Stimulated activated CD8-positive, alpha-beta memory T cell treated with anti-CD3 and anti-CD28 coated beads, Interleukin-2, amount 100 ng/mL, for 1 hour (primary cell): ENCODE measurements at places on chromosomes 6 and 20.

DNA sequence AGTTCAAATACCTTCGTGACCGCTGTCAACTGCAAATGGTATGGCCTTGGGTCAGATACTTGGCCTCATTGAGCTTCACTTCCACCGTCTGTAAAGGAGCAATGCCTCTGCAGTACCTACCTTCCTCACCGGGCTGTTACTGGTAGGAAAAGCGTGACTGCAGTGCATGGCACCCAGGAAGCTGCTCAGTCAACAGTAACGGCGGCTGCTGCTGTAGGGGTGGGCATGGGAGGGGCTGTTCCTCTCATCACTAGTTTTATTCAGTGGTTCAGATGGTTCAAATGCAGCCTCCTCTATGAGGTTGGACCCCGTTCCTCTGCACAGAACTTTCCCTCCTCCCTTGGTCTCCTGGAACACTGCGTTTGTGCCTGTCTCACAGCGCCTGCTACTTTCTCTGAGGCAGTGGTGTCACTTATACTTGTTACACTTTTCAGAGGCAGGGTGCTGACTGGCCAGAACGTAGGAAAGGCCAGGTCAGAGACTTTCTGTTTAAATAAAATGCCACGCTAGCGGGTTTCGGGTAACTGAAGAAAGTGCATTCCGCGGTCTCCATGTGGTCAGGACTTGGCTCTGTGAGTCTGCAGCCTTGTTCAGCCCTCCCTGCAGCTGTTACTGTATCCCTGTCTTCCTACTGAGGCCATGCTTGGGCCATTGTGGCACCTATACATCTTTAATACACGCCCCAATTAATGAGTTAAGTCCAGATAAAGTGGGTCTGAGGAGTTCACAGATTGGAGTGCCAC lies 279.6 kb downstream of the NRN1 start:
- DNase-seq: no peak

- no peak for DNase-seq
Measured at GRCh38 chr6:77740380-77740779, 87.5 kb downstream of the MEI4 start.

- no peak for DNase-seq
Measured at GRCh38 chr6:45979311-45979710, 36.3 kb downstream of the CLIC5 start.

DNA sequence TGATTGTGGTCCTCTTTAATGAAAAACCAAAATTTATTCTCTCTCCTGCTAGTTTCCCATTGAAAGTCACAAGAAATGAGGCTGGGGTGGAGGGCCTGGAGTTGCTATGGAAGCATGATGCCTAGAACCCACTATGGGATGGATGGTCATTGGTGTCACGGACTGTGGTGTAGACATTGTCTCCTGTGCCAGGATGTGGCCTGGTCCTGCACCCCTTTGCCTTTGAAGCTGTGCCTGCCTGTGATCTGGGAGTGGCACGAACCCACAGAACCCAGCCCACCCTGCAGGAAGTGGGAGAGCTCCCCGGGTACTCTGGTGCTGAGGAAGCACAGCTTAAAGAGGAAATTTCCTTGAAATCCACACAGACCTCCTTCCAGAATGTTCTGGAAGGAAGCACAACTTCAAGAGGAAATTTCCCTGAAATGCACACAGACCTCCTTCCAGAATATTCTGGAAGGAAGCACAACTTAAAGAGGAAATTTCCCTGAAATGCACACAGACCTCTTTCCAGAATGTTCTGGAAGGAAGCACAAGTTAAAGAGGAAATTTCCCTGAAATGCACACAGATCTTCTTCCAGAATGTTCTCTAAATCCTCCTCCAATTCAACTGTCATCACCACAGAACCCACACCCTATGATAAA lies 105.6 kb downstream of the CDH26 start:
- DNase-seq: no peak

DNA sequence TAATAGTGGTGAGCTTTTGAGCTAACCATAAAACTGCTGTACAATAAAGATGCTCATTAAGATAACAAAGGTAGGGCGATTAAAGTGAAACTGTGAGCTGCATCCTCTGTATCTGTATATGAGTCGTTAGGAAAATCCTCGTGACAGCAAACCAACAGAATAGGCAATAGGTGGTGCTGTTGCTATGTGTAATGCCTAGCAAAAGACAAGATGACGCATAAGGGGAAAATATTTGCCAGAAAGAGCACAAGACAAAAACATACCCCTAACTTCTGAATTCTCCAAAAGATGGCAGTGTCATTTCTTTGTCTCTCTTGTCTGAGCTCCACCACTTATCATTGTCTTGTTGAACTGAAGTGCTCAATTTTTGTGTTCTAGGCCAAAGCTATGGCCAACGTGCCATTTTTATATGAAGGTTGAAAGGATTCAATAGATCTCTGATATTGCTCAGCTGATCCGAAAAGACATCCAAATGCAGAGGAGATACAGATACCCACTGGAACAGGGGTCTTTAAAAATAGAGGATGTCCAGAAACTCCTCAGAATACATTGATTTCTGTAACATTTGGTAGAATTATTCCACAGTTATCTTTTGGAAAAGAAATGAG lies 56.3 kb upstream of the ANKEF1 start:
- no peak for DNase-seq

- no peak for DNase-seq
Measured at GRCh38 chr6:131717836-131718542, 7.2 kb upstream of the CTAGE9 start.

- no peak for DNase-seq
Measured at GRCh38 chr6:151437401-151437800, 14.5 kb downstream of the RMND1 start.

DNA sequence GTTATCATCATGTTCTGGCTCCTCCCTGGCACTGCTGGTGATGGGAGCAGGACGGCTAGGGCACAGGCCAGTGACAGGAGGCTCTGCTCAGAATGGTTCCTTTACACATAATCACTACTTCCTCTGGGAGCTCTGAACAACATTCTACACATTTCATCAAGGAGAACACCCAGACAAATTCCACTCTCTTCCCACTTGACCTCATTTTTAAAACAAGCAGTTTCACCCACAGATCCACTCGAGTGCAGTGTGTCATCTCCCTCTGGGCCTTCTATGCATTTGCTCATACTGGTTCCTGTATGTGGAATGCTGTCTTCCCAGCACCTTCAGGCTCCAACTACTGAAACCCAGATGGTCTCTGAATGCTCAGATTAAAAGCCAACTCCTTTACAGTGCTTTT lies 84.8 kb downstream of the ELOVL5 start:
- DNase-seq: no peak

- DNase-seq: no peak
Measured at GRCh38 chr6:25777031-25777430, 22.5 kb downstream of the SLC17A4 start.

DNA sequence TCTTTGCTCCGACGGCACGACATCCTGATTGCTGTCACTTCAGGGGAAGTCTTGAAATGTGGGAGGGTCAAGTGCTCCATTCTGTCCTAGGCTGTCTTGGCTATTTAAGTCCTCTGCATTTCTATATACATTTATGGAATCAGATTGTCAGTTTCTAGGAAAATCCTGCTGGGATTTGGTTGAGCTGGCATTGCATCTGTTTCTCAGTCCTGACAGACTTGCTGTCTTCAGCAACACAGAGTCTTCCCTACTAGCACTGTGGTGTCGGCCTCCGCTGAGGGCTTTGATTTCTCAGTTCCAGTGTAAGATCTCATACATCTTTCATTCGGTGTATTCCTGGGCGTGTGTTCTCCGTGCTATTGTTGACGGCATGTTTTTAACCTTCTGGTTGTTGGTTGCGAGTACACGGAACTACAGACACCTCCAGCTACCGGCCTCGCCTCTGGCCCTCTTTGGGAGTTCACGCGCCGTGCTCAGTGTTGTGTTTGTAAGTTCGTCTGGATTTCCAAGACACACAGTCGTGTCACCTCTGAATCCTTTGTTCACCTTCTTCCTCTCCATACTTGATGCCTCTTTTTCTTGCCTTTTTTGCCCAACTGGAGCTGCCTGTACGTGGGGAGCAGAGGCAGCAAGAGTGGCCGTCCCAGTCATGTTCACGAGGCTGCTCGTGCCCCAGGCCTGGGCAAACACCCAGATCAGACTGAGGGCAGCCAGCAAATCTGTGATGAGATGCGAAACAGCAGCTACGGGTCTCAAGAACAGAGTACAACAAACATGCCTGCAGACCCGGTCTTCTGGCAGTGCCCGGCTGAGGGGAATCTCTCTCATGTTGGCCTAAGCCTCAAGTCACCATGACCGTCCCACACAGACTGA lies 92.8 kb downstream of the TAF4 start:
- DNase-seq: no peak

- DNase-seq: no peak
Measured at GRCh38 chr6:93784794-93785693, 365.7 kb upstream of the EPHA7 start.

- no peak for DNase-seq
Measured at GRCh38 chr6:123804014-123804786, 535 bp downstream of the NKAIN2 start.

GRCh38 chr6:152572338-152573088 lies 64.6 kb downstream of the SYNE1 start:
- no peak for DNase-seq

- no peak for DNase-seq
Measured at GRCh38 chr6:5217356-5217755, 43.4 kb downstream of the LYRM4 start.

DNA sequence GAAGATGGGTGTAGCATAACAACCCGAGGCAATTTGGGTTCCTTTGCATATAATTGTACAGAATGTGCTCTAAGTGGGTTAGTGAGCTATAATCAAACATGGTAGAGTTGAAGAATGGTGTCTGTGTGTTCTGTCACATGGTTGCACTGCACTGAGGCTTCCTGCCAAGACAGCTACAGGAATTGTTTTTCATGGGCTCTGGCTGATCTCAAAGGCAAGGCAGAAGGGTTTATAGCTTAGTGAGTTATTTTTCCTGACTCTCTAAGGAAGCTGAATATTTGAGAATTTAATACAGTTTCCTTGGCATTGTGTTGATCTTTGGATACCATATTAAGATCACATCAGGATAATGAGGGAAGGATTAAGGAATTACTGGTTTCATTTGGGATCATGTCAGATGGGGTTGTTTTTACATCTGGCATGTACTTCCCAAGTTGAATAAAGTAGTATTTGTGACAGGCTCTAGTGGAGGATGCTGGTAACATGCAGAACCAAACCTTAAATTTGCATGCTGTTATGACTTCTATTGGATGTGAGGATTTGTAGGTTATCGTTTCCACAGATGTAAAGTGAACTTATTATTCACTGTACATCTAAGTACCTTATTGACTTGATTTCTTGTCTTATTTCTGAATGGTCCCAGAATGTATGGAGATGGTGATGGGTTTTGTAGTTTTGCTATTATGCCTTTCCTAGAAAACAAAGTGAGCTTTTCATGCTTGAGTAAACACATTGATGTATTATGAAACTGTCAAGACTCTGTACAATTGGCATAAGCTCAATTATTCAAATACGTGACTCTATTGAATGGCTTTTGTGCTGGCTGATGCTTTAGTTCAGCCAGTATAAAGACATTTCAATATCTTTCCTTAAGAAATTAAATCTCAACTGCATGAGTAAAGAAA lies 43.3 kb downstream of the LRRC1 start:
- no peak for DNase-seq

DNA sequence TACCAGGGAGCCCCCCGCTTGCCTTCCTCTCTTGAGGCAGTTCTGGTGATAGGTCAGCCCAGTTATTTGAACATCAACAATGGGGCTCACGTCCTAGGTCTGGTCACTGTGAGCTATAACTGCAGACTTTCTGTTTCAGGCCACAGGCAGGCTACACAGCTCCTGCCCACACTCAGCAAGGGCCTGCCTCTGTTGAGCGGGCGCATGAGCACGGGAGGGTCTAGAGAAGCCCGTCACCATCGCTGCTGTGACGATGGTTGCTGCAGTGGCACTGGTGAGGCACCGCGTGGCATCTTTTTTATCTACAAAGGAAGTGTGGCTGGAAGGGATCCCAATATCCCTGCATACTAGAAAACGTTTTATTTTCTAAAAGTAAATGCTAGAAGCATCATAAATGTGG lies 77.8 kb downstream of the RAMACL start:
- DNase-seq: no peak

DNA sequence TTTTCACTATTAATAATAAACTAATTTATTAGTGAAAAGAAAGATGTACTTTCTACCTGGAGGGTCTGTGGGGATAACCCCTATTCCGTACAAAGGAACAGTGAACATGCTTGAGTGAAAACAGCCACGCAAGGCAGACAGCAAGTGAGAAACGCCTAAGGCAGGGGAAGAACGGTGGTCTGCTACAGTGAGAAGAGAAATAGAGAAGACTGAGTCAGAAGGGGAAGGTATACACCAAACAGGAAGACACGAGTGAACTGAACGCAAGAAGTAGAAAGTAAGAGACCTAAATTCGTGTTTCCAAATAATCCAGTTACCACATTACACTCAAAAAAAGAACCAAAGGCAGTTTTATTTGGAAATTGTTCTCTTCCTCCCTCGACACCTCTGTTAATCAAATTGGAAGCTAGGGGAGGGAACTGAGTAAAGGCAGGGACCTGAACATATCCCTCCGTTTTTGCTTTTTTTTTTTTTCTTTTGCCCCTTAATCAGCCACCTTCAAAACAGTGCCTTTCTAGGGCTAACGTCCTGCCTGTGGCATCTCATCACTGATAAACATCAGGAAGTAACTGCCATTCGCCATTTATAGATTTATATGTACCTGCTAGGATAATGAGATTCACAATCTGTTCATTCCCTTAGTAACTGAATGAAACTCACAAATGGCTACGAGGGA lies 48.9 kb downstream of the ATXN1 start:
- DNase-seq: no peak

DNA sequence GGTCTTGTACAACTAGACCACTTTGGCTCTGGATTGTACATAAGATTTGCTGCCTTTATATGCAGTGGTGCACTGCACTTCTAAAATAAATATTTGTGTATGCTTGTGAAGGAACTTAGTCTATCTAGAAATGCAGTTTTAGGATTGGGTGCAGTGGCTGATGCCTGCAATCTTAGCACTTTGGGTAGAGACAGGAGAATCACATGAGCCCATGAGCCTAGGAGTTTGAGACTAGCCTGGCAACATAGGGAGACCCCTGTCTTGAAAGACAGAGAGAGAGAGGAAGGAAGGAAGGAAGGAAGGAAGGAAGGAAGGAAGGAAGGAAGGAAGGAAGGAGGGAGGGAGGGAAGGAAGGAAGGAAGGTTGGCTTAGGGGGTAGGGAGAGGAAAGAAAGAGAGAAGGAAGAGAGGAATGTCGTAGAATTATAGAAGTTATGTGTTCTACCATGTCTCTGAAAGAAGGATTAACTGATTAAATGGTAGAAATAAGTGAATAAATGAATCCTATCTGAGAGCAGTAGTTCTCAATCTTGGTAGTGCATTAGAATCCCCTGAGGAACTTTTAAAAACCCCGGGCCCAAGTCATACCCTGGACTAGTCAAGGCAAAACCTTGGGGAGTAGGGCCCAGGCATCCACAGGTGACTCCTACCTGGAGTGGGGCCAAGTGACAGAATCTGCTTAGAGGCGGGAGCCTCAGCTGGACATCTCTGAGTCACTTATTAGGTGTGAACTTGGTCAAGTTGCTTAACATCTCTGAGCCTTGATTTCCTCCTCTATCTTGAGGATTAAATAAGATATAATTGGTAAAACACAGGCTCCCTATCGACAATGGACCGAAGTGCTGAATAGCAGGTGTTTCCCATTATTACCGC lies 130.3 kb downstream of the ZNF217 start:
- DNase-seq: no peak

- DNase-seq: no peak
Measured at GRCh38 chr6:7691021-7691420, 34.9 kb upstream of the BMP6 start.
